ENCODE measurements at places on chromosomes 2 and 18. TPM values are rescaled to one million over a fixed set of nuclear protein-coding genes. Genes with fewer than 3 reads are reported as not detected.

SLC16A14 gene
- 1.8 TPM for total RNA-seq

RAX gene
- total RNA-seq, result not detected

MAL gene
- total RNA-seq, result not detected

RASGRP3 gene
- total RNA-seq, result 3.0 TPM

SEMA4C gene
- 22.4 TPM for total RNA-seq

PLCD4 gene
- 2.0 TPM for total RNA-seq

SGPP2 gene
- not detected for total RNA-seq

TAF1B gene
- total RNA-seq, result 22.4 TPM

IAH1 gene
- 51.2 TPM for total RNA-seq

INHA gene
- 0.26 TPM for total RNA-seq

PMAIP1 gene
- 2.1 TPM for total RNA-seq

HJURP gene
- 5.2 TPM for total RNA-seq

OTOF gene
- not detected for total RNA-seq

UGT1A8 gene
- not detected for total RNA-seq

M1AP gene
- total RNA-seq, result 0.26 TPM

TBR1 gene
- total RNA-seq, result not detected

GPR75 gene
- 1.5 TPM for total RNA-seq

RNF138 gene
- total RNA-seq, result 22.0 TPM

VPS54 gene
- 21.8 TPM for total RNA-seq

SIX2 gene
- total RNA-seq, result 6.2 TPM

AGXT gene
- total RNA-seq, result not detected

ALLC gene
- total RNA-seq, result not detected

LRRC30 gene
- not detected for total RNA-seq

SKOR2 gene
- total RNA-seq, result not detected

CARF gene
- total RNA-seq, result 6.5 TPM

MALT1 gene
- 19.7 TPM for total RNA-seq

ARHGEF33 gene
- 0.43 TPM for total RNA-seq

EVA1A gene
- 26.7 TPM for total RNA-seq

TUBA4B gene
- total RNA-seq, result not detected

NDUFV2 gene
- total RNA-seq, result 71.7 TPM

LBX2 gene
- total RNA-seq, result 0.59 TPM

REEP1 gene
- total RNA-seq, result 0.07 TPM

ECEL1 gene
- not detected for total RNA-seq

MARCHF4 gene
- 8.0 TPM for total RNA-seq

SERPINB12 gene
- not detected for total RNA-seq

IL18R1 gene
- 8.3 TPM for total RNA-seq

TNFRSF11A gene
- total RNA-seq, result 3.8 TPM

NYAP2 gene
- total RNA-seq, result not detected

TFPI gene
- total RNA-seq, result 489 TPM

ZCCHC2 gene
- 12.3 TPM for total RNA-seq

CXCR1 gene
- total RNA-seq, result not detected

C1GALT1C1L gene
- 0.20 TPM for total RNA-seq

SERPINB13 gene
- total RNA-seq, result not detected

FOXD4L1 gene
- 0.13 TPM for total RNA-seq

PLGLB1 gene
- total RNA-seq, result 0.40 TPM

NLRC4 gene
- 0.03 TPM for total RNA-seq

BOLA3 gene
- total RNA-seq, result 18.1 TPM

ALK gene
- 0.07 TPM for total RNA-seq

Data from smooth muscle cell of the pulmonary artery (primary cell).